ENCODE measurements at places on chromosomes 12 and 14.

DNA sequence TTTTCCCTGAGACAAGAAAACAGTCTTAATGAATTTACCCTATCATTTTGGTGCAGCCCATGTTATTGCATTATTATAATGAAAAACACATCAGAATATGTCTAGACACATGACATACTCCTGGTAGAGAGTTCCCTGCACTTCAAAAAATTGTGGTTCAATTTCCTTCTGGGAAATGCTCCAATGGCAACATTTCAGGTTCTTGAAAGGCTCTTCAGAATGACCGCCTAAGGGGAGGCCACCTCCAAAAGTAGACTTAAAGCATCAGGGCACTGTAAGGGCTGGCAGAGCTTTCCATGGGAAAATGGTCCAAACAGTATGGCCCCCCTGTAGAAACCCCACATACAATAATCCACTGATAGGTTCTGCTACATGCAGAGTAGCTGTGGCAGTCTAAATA is 110.7 kb downstream of the SLC25A21 start:
- no peak for DNase-seq

DNA sequence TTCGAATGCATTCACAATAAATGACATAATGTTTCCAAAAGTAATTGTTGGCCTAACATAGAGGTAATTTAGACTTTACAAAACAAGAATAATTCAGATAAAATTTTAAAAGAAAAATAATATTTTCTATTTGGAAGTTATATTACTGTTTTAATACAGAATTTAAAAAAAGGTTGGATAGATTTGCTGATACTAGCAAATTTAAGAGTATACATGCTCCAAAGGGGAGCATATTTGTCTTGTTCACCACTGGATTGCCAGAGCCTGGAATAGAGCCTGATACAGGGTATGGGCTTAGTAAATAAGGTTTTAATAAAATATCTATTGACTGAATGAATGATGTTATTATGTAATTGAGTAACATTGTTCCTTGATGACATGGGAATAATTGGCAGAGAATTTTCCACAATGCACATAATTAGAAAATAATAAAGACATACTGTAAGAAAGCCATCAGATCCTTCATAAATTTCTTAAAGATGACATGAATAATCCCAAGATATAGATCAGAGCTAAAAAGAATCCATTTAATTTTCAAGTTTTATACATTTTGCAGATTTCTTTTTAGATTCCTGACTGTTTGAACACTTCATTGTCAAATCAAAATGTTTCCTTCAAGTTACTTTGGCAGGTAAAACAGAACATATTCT is 305.3 kb downstream of the SLC6A15 start:
- no peak for DNase-seq

GRCh38 chr14:25026476-25027137 is 23.3 kb downstream of the STXBP6 start:
- DNase-seq = no peak

GRCh38 chr14:97379091-97379531 is 581.9 kb downstream of the VRK1 start:
- no peak for DNase-seq

- DNase-seq = no peak
These were observed 217.9 kb downstream of the NOVA1 start for GRCh38 chr14:26379951-26380350.

- no peak for DNase-seq
These were observed 98.3 kb downstream of the INSM2 start for GRCh38 chr14:35632271-35632670.

DNA sequence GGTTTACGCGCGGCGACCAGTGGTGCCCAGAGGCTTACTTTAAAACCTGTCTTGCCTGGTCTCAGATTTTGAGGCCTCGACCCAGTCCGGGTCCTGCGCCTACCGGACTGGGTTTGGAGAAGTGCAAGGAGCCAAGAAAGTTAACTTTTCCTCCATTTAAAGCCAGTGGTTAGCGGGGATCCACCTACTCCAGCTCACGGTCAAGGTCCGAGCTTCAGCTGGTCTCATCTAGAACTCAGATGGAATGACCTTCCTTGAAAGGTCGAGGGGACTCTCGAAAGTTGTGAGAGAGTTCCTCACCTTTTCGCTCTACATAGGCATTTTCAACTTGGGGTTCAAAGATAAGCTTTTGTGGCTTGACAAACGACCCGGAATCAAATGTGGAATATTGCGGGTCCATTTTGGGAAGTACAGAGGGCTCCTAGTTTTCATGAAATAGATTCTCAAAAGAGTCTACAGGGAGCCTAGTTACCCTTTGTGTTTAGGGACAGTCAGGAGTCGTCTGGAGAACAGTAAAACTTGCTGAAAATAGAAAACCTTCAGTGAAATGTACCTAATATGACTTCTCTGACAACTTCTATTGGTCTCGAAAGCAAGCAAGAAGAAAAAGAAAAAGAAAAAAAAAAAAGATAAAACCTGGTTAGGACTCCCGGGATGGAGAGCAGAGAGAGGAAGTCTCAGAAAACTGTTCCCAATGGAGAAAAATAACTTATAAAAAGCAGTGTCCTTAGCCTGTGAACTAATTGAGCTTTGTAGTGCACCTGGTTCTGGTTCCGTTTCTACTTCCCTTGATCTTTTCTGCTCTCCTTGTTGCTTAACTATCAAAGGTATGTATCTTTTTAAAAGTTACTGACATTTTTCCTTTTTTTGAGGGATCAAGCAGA is 1.4 kb downstream of the KCNMB4 start:
- no peak for DNase-seq

DNA sequence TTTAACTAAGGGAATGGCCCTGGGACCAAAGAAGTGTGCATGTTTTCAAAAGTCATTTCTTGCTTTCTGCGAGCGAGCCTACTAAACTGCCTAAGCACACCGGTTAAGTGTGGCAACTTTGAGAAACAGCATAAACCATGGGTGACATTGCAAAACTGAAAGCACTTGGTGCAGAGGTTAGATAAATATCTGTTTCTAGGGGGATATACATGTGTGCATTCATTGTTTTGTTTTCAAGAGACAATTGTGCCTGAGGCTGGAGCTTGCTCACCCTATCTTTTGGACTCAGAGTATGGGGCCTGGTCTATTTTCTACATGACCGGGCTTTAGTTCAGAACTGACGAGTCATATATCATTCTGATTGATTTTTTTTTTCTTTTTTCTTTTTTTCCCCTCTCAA is 923.4 kb downstream of the NRXN3 start:
- DNase-seq = no peak

- DNase-seq = no peak
These were observed 21.6 kb downstream of the PRKCH start for GRCh38 chr14:61342932-61343331.

- DNase-seq = no peak
These were observed 18.8 kb downstream of the RPH3A start for GRCh38 chr12:112810235-112810917.

GRCh38 chr12:132477017-132477702 is 12.8 kb upstream of the FBRSL1 start:
- DNase-seq = no peak

DNA sequence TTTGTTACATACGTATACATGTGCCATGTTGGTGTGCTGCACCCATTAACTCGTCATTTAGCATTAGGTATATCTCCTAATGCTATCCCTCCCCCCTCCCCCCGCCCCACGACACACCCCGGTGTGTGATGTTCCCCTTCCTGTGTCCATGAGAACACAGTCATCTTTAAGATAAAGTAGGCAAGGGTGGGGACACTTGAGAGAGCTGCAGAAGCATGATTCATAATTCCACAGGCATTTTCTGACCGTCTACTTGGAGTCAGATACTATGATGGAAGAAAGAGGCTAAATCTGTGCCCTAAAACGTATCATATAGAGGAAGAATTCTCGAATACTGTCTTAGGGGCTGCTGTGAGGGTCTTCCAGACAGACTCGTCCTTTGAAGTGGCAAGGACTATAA is 145.9 kb upstream of the VASH1 start:
- DNase-seq = no peak

GRCh38 chr12:62533087-62533754 is 66.6 kb downstream of the MON2 start:
- DNase-seq = no peak

GRCh38 chr12:11752403-11753149 is 103.1 kb downstream of the ETV6 start:
- no peak for DNase-seq

- DNase-seq = no peak
These were observed 249.5 kb upstream of the CLEC14A start for GRCh38 chr14:38505221-38505972.

- DNase-seq = no peak
These were observed 12.3 kb downstream of the CDK17 start for GRCh38 chr12:96387981-96388380.

- peak; percentile 17 for DNase-seq
These were observed 39.8 kb downstream of the NOPCHAP1 start for GRCh38 chr12:105025890-105026289.

DNA sequence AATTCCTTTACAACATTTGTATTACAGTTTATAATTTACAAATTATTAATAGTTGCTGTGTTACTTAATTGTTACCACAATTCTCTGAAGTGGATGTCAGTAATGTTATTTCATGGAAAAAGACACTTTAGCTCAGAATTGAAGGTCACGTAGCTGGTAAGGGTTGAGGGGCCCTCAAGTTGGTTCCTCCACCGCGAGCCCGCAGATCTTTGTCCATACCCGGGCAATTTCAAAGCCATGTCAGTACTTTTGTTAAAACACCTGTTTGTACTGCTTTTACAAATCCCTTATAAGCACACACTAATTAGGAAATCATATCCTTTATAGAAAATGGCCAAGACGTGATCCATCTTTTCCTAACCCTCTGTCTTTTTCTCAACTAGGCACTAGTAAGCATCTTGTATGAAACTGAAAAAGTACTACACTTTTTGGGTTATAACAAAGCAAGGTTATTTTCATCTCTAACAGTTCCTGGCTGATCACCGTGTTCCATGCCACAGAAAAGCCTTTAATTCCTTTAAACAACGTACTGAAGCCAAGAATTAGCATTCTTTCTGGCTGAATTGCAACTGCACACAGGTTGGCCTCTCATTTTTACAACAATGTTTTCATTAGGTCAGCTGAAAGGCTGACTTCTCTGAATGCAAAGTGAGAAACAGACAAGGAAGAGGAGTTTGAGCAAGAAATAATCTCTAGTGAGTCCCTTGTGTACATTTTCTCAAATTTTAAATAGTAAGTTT is 76.1 kb downstream of the CNTN1 start:
- no peak for DNase-seq
